ENCODE measurements at places on chromosomes 13 and 19. TPM values are rescaled to one million over a fixed set of nuclear protein-coding genes. Genes with fewer than 3 reads are reported as not detected.

The CD177 gene
- not detected for total RNA-seq

The FXYD1 gene
- 2.4 TPM for total RNA-seq

The FREM2 gene
- total RNA-seq = under 0.01 TPM

The ZNF773 gene
- total RNA-seq = 14.8 TPM

The ZNF814 gene
- total RNA-seq = 3.4 TPM

The CLEC17A gene
- total RNA-seq = 0.28 TPM

The IGFL1 gene
- not detected for total RNA-seq

The OSCAR gene
- total RNA-seq = 0.18 TPM

The RGL3 gene
- 1.4 TPM for total RNA-seq

All from smooth muscle cell of bladder (primary cell).